Ovary (tissue), 10 donors: ENCODE measurements at places on chromosomes 2 and 18. TPM values are rescaled to one million over a fixed set of nuclear protein-coding genes. Genes with fewer than 3 reads are reported as not detected.
A peak's percentile ranks its signal among the peaks of the same experiment; 100 is the strongest.

- no peak for DNase-seq
Measured at GRCh38 chr2:60958800-60959199, 58.7 kb upstream of the PEX13 start.

Gene ASXL2
- total RNA-seq, result 16.4 TPM

DNA sequence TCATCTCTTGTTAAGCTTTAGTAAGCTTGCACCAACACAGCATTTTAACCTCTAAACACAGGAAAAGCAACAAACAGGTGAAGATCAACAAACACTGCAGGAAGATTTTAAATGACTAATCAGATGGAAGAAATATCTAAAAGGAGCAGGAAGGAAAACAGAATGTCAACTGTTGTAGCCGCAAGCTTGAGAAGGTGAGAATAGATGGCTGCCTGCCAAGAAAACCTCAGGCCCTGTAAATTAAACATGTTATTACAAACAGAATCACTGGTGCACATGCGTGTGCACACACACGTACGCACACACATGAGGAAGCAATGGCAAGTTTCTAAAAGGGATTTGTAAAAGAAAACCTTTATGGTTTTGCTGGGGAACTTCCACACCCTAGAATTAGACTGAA lies 257.8 kb upstream of the GALNT5 start:
- no peak for DNase-seq

GRCh38 chr2:207289295-207290018 lies 123.7 kb upstream of the KLF7 start:
- no peak for DNase-seq

Gene IL36A
- total RNA-seq, result not detected

DNA sequence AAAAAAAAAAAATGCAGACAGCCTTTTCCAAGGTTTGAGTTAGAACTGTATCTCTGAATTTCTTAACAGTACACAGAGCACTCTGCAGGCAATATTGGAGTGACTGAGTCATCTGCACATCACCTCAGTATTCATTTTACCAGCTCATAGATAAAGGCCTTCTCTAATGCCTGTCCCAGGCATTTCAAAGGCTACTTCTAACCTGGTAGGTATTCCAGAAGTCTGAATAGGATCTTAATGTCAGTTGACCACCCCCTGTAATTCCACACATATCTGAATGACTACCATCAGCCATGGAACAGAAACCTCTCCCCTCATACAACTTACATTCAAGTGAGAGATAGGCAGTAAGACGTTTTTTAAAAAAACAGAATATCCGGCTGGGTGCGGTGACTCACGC lies 9.0 kb downstream of the METTL21A start:
- DNase-seq, result no peak

DNA sequence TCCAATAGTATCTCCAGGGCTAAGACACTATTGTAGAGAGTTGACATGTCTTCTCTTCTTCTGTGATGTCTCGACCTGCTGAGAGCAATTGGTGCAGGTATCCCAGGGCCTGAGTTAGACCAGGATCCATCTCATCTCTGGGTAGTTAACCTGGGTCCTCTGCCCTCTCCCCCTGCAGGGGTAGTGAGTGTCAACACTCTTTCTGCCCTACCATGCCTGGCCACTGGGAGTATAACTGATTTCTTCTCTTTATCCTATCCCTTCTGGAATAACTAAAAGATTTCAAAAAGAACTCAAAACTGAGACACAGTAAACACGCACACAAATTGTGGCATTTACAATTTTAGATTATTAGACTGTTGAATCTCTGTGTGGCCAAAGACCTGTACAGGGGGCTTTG lies 20.8 kb upstream of the SIX3 start:
- no peak for DNase-seq

Gene COLEC12
- 9.9 TPM for total RNA-seq

DNA sequence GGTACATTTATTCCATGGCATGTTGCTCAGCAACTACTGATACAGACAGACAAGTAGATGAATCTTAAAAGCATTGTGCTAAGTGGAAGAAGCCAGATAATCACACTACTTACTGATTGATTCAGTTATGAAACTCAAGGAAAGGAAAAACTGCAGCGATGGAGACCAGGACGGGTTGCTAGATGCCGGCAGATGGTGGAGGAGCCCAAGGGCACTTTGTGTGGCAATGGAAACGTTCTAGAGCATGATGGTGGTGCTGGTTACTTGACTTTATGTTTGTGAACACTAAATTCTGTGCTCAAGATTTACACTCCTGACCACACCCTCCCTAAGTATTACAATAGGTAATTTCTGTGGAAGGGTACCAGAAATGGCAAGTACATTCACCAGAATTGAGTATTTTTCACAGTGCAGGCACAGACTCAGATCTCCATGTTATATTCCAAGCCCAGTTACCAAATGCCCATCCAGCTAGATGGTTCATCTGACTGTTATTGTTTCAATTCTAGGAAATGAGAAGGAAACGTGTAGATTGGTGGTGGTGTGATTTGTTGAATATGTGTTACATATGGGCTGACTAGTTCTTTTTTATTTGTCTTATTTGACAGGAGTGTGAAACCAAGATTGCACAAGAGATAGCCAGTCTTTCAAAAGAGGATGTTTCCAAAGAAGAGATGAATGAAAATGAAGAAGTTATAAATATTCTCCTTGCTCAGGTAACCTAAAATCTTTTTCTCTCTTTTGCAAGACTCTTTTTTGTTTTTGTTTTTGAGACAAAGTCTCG lies 55.1 kb downstream of the RALBP1 start:
- DNase-seq, result no peak

- no peak for DNase-seq
Measured at GRCh38 chr2:86000131-86000937, 105.4 kb downstream of the POLR1A start.

- no peak for DNase-seq
Measured at GRCh38 chr18:77608807-77609206, 359.2 kb downstream of the GALR1 start.

Gene NEU4
- total RNA-seq, result 7.2 TPM

Gene IKZF2
- 3.6 TPM for total RNA-seq

Gene RGPD4
- total RNA-seq, result not detected

Gene POTEI
- 0.80 TPM for total RNA-seq

- peak; percentile 15 for DNase-seq
Measured at GRCh38 chr2:151289972-151290866, 751 bp upstream of the NMI start.

DNA sequence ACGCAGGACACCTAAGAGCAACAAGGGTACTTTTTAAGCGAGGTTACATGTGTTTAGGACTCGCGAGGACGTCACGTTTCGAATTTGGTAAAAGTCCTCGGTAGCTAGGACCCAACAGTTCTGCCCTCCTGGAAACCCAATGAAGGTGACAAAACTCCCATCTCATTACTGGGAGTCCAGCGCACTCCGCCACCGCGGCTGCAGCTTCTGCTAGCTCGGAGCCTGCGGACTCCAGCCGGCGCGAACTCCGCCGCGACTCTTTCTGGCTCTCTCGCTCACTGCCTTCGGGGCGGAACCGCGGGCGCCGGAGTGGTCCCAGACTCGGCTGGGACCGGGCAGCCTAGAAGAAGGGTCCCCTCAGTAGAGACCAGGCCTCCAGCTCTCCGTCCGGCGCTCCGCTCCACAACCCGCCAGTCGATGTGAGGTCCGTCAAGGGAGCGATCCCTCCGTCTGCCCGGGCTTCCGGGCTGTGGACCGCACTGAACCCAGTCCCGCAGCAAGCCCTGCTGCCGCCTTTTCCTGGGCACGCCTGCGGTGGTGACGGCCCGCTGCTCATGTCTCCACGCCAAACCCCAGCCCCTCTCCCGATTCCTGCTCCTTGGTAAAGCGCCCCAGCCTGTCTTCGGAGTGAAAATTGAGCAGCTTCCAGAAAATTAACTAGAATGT lies 3.0 kb upstream of the OSR1 start:
- DNase-seq, result no peak

- no peak for DNase-seq
Measured at GRCh38 chr2:112646102-112646719, 472 bp downstream of the SLC20A1 start.

Gene ANKAR
- 17.3 TPM for total RNA-seq

- no peak for DNase-seq
Measured at GRCh38 chr2:226618875-226619605, 180.6 kb downstream of the IRS1 start.

Gene REG3G
- not detected for total RNA-seq

DNA sequence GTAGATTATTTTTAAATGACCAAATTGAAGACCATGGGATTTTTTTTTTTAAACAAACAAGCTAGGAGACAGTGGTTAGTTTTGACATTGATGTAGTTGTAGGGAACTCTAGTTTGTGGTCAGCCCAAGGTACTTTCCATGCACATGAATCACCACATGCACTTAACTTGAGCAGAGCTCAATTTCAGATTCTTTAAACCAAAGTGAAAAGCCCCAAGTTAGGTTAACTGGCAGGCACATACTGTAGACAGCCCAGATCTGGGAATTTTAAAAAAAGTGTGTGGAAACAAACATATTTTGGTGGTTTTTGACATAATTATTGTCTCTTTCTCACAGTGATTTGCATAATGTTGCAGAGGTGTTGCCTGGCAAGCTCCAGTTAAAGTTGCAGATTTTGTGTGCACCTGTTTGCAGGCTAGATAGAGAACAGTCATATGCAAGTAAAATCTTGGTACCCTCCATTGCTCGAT lies 88.4 kb downstream of the BCL2L11 start:
- DNase-seq, result no peak
